Mesenteric fat pad (tissue), 1 donor: ENCODE measurements at places on chromosomes 2 and 18. TPM values are rescaled to one million over a fixed set of nuclear protein-coding genes. Genes with fewer than 3 reads are reported as not detected.

Gene WNT10A
- total RNA-seq, result not detected

Gene ZAP70
- 1.3 TPM for total RNA-seq

Gene GALNT3
- 1.1 TPM for total RNA-seq

Gene UGT1A4
- not detected for total RNA-seq

Gene ST8SIA5
- 1.5 TPM for total RNA-seq

Gene OTX1
- not detected for total RNA-seq

Gene C2orf42
- 10.9 TPM for total RNA-seq

Gene ASTL
- total RNA-seq, result not detected

Gene GAL3ST2
- total RNA-seq, result not detected

Gene OSR1
- 41.6 TPM for total RNA-seq

- DNase-seq, result peak; percentile 95
Observed at GRCh38 chr2:72887740-72888437, 681 bp downstream of the SPR start.

- DNase-seq, result peak; percentile 88
Observed at GRCh38 chr2:176128172-176128981, 1.1 kb upstream of the HOXD8 start.

GRCh38 chr2:113144259-113144658, 16.9 kb downstream of the IL1RN start:
- DNase-seq, result no peak

- DNase-seq, result no peak
Observed at GRCh38 chr2:19026261-19026660, 332.2 kb downstream of the OSR1 start.

DNA sequence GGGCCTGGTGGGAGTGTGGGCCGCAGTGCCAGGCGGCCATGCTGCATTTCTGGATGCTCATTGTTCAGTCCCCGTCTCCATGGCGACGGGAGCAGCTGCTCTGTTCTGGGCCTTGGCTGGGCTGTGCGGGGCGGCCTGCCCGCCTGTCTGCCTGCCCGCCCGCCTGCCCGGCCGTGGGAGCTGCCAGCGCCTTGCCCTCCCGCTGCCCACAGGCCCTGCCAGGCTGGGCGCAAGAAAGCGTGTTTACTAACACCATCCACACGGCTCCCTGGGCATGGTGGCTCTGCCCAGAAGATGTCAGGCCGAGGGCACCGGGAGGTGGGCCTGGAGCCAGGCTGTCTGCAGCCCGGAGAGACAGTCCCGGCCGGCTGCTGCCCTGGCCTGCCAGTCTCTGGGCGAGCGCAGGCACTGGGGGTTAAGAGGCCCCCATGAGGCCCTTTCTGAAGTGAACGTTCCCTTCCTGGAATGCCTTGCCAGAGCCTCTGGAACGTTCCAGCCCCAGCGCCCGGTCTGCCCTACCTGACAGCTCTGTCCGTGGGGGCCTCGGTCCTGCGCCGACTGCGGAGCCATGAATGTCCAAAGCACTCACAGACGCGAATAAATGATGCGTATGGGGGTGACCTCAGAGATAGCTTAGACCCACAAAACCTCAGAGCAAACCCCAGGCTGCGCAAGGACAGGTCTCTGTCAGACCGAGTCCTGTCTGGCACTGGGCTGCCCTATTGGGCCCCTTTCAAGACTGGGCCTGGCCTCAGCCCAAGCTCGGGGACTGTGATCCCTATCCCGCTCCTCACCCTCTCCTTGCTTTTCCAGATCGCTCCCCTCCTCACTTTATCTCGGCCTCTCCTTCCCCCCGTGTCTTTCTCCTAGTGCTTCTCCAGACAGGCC, 44.3 kb downstream of the MYCN start:
- peak; percentile 79 for DNase-seq

GRCh38 chr2:181188605-181189004, 208.2 kb downstream of the UBE2E3 start:
- no peak for DNase-seq

DNA sequence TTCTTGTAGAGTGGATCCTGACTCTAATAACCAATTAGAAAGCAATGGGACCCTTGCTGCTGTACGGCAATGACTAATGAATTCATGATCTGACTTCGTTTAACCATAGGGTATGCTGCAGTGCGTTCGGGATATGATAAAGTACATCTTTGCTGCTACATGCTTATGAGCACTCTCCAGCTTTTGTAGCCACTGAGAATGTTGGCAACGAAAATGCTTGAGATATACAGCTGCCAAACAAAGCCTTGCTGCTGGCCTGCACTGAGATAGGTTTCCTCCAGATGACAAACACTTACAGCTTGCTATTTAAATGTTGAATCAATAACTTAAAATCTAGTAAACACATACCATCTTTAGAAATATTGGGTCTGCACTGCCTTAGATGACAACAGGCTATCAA, 372.4 kb upstream of the SLC8A1 start:
- no peak for DNase-seq

GRCh38 chr2:172084645-172085459, 455 bp upstream of the DLX1 start:
- peak; percentile 92 for DNase-seq

DNA sequence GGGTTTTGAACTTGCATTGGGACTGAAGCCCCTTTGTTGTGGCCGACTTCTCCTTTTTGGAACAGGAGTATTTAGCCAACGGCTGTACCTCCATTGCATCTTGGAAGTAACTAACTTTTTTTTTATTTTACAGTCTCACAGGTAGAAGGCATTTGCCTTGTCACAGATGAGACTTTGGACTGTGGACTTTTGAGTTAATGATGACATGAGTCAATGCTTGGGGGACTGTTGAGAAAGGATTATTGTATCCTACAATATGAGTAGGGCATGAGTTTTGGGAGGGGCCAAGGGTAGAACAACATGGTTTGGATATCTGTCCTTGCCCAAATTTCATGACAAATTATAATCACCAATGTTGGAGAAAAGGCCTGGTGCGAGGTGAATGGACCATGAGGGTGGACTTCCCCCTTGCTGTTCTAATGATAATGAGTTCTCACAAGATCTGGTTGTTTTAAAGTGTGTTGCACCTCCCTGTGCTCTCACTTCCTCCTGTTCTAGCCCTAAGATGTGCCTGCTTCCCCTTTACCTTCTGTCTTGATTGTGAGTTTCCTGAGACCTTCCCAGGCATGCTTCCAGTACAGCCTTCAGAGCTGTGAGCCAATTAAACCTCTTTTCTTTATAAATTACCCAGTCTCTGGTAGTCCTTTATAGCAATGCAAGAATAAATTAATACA, 1269.4 kb upstream of the CHAC2 start:
- no peak for DNase-seq

DNA sequence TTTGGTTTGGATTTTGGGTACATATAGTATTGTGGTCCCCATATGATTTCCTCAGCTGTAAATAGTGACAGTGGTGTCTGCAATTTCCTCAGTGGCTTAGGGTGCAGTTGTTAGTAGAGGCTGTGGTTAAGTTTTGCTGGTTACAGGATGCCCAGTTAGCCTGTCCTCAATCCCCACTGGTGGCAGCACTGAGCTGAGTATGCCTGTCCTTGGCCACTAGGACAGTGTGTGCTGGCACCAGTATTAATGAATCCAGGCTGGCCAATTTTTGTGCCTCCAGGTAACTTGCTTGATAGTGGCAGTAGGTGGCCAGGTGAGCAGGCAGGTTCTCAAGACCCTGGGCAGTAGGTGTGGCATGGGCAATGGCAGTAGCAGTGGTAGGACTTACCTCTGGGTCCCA, 973.1 kb downstream of the TMEM182 start:
- no peak for DNase-seq

- no peak for DNase-seq
Observed at GRCh38 chr2:4151521-4151920, 448.1 kb downstream of the DCDC2C start.

GRCh38 chr2:120508567-120509041, 162.7 kb downstream of the INHBB start:
- DNase-seq, result no peak

DNA sequence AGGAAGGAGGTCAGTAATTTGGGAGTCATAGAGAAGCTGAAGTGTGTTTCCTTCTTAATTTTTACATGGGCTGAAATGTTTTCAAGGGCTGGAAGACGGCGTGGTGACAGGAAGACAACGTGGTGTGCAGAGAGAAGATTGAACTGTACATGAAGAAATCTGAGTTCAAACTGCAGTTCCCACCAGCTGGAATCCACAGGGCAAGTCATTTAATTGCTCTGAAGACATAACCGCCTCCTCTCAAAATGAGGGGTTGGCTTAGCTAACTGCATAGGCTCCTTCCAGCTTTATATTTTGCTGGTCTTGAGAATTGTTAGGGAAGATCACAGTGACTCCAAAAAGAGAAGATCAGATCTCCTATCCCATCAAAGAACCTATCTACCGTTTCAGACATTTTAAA, 103.9 kb downstream of the SLC8A1 start:
- DNase-seq, result no peak

- no peak for DNase-seq
Observed at GRCh38 chr2:33728106-33728505, 129.0 kb upstream of the FAM98A start.

DNA sequence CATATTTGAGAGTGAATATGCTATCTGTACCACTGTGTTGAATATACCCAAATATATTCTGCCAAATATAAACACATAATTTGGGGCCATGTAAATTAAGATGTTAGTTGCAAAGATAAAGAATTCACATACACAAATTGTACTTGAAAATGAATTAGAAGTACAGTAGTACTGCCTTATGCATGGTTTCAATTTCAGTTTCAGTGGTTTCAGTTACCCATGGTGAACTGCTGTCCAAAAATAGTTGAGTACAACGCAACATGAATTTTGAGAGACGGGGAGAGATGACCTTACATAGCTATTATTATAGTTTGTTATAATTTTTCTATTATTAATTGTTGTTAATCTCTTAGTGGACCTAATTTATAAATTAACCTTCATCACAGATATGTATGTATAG, 1313.0 kb upstream of the FAM98A start:
- DNase-seq, result no peak

DNA sequence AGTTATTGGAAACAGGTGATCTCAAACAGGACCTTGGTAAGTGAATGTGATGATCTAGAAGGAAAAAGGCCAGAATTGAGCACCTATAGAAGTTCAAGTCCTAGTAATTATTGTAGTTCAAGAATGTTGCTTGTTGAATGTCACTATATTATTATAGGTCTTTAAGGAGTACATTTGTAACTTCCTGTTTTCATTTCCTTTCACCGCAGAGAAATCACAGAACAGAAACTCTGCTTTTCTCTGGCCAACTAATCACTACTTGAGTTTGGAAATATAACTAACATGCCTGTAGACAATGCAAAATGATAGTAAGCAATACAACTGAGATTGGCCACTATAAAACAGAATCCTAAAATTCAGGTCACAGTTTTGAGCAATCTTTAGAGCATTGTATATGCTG, 61.8 kb upstream of the EFEMP1 start:
- DNase-seq, result no peak

DNA sequence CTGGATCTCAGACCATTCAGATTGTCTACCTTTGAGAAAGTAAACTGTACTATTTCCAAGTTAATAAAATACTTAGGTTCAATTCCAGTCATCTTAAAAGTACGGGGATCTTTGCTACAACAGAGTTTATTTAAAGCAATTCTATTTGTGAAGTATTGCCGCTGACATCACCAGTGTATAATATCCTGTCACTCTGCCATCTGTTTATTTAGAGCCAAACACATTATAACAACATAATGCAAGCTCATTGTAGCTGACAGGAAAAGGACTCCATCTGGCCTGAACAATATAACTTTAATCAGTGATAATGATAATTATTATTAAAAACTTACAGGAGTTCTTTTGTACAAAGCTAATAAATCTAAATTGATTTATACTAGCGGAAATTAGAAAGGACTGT, 786.8 kb downstream of the ERBB4 start:
- DNase-seq, result no peak

GRCh38 chr2:223731503-223731902, 105.9 kb downstream of the AP1S3 start:
- no peak for DNase-seq

GRCh38 chr2:241359481-241360045, 3.5 kb downstream of the FARP2 start:
- no peak for DNase-seq

GRCh38 chr2:120794716-120795115, 59.0 kb downstream of the GLI2 start:
- no peak for DNase-seq

GRCh38 chr2:34991508-34992274, 1363.9 kb upstream of the CRIM1 start:
- no peak for DNase-seq

DNA sequence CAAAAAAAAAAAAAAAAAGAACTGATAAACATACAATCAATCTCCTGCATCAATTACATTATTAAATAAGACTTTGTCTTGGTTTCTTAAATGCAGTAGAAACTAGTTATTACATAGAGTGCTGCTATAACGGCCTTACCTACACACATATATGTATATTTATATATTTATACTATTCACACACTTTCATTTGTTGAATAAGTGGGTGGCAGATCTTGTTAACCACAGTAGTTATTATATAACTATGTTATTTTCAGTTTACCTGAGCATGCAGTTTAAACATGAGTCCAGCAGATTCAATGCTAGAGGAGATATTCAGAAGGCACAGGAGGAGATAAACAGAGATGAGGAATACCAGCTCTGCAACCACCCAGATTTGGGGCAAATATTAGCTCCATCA, 81.5 kb upstream of the CD226 start:
- no peak for DNase-seq

- DNase-seq, result no peak
Observed at GRCh38 chr2:114642166-114642770, 199.8 kb downstream of the DPP10 start.
